ENCODE measurements at places on chromosomes 6 and 20.

DNA sequence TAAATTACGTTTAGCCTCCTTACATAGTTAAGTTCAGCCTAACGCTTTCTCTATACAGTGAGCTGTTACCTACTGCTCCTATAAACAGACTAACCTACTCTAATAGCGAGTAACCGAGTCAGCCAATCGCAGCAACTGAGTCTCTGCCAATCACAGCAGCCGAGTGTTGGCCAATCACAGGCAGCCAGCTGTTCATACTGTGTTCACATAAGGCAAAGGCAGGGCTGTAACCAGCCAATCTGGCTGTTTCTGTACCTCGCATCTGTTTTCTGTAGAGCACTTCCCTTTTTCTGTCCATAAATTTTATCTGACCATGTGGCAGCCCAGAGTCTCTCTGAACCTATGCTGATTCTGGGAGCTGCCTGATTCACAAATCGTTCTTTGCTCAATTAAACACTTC lies 263.9 kb upstream of the JARID2 start:
- no peak for DNase-seq

- no peak for DNase-seq
These were observed 493.1 kb upstream of the MAP3K7 start for GRCh38 chr6:91079969-91080368.

DNA sequence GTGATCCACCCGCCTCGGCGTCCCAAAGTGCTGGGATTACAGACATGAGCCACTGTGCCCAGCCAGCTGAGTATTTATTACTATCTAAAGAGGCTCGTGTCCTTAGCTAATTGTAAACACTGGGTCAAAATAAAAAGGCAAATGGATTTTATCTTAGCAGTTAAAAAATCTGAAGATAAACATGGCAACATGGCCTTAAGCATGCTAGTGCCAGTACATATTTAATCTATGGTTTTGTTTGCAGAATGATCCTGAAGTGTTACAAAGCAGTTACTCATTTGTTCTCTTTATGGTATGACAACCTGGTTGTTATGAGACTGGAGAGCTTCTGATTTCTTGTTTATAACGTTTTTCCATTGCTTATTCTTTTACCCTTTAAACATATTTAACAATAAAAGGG lies 3.9 kb upstream of the KIAA0408 start:
- DNase-seq = no peak

- DNase-seq = no peak
These were observed 178.7 kb downstream of the BMP7 start for GRCh38 chr20:57087705-57088104.

- DNase-seq = no peak
These were observed 73.6 kb downstream of the SLX4IP start for GRCh38 chr20:10508468-10509251.

- DNase-seq = peak; percentile 64
These were observed 378.1 kb downstream of the RNGTT start for GRCh38 chr6:88585276-88585692.

GRCh38 chr6:44954281-44954680 lies 373.8 kb upstream of the RUNX2 start:
- DNase-seq = no peak

DNA sequence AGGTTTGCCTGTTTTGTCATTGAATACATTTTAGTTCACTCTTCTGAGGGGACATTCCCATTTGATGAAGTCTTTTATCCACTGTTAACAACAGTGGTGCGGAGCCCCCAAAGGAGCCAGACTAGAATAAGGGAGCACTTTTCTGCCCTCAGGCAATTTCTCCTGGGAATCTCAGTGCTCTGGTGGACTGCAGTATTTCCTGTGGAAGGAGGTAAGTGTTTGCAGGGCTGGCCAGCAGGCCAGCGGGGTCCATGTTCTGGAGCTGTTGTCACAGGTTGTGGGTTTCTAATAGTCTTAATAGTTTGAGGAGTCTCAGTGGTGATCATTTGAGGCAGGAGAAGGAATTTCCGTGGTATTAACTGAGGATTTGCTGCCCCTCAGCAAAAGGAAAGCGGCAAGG lies 83.5 kb downstream of the ASXL1 start:
- DNase-seq = peak; percentile 49

- no peak for DNase-seq
These were observed 1.2 kb downstream of the SNX21 start for GRCh38 chr20:45834797-45835161.

GRCh38 chr20:40251284-40251932 lies 437.6 kb downstream of the MAFB start:
- DNase-seq = no peak

DNA sequence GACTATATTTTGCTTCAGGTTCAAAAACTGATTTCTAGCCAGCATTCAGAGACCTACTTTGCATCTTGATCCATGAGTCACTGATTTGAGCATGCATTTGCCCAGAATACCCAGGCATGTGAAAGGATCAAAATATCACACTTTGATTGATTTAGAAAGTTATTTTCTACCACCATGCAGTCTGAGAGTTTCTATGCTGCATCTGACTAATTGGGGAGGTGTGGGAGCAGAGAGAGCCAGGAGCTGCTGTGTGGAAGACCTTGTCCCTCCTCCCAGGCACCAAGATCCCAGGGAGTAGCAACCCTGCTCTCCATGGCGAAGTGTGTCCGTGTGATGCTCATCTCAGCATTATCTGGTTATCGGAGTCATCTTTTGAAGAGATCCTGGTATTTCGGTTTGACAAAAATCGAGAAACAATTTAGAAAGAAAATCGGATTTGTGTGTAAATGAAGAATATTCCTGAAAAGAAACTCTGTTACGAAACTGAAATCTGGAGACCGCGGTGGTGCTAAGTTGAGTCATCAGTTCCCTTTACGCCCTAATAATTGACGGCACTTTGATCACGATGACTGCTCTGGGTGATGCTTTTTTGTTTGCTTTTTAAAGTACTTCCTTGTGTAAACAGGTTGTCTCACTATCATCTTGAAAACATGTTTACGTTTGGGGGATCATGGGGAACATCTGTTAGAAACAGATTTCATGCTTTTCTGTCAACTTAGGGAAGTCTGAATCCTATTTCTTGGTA lies 193.4 kb downstream of the BACH2 start:
- DNase-seq = no peak

DNA sequence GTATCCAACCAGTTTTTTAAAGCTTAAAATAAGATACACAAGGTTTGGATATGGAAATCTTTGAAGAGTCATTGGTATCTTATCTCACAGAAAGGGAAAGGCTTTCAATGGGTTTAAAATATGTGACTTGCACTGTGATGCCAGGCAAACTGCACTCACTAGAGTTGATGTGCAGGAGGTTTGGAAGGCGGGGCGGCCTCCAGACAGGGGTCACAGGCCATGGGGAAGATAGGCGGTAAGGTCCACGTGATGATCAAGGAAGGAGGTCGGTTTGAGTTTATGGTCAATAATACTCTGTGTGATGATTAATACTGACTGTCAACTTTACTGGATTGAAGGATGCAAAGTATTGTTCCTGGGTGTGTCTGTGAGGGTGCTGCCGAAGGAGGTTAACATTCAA lies 9.5 kb upstream of the RAMACL start:
- DNase-seq = no peak

DNA sequence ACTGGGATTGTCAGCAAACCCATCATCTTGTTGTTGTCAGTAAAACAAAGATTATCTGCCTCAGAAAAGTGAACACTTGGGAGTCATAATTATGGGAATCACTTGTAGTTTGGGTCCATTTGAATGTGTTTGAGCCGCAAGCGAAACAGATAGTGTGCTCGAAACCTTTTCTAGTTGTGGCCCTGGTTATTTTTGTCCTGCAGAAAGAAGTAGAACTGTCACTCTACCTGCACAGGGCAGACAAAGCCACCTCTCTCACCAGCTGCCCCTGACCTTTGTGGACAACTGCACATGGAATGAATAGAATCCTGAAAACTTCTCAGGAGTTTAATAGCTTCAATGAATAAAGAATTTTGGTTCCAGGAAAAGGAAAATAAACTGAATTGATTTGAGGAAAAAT lies 156.1 kb upstream of the CHD6 start:
- DNase-seq = no peak

DNA sequence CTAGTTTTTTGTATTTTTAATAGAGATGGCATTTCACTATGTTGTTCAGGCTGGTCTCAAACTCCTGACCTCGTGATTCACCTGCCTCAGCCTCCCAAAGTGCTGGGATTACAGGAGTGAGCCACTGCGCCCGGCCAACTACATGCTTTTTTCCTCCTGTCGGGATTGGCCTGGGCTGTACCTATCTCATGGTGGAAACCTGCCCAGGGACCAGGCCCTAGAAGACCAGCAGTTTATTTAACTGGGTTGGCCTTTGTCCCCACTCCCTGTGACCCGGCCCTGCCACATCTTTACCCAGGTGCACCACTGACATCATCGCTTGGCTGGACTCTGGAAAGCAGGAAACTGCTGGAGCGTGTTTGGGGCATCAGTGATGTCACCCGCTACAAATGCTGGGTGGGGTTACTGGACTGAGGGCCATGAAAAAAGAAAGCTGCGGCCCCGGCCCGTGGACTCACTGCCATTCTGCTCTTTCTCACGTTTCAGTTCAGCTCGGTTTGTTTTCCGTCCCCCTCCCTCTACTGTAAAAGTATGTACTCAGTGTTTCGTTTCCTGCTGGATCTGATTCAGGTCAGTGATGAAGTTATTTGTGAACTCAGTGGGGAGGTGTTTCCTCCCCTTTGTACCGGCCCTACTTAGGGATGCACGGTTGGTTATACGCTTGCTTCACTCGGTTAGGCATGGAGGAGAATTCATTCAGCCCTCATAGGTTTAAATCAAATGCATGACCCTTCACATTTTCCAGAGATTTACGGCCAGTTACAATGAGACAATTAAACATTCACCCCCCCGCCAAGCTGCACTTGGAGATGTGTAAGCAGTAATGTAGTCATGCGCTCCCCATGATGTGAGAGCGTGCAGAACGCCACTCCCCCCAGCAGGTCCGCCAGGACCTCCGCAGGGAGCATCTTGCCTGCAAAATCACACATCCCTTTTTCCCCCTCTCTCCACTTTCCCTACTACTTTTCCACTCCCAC lies 179.3 kb downstream of the MTHFD1L start:
- DNase-seq = no peak

DNA sequence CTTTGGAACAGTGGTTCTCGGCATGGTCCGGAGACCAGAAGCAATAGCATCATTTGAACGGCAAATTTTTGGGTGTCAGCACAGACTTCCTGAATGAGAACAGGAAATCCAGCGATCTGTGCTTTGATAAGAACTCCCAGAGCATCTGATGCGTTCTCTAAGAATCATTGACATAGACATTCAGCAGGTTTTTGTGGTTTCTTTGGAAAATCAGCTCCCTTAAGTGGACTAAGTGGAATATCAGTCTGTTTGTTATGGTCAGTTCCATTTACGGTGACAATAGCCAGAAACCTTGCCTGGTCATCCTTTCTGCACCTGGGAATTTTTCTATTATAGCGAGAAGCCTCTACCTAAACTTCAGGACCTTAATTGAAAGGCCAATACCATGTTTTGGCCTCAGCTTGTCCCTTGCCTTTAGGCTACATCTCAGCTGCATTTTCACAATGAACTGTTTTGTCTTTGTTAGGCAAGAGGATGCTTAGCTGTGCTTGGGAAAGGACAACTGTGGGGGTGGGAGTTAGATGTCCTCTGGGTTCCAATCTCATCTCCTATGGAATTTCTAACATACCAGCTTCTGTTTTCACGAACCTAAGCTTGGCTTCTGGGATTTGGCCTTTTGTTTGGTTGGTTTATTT lies 299.7 kb downstream of the CDKAL1 start:
- no peak for DNase-seq

DNA sequence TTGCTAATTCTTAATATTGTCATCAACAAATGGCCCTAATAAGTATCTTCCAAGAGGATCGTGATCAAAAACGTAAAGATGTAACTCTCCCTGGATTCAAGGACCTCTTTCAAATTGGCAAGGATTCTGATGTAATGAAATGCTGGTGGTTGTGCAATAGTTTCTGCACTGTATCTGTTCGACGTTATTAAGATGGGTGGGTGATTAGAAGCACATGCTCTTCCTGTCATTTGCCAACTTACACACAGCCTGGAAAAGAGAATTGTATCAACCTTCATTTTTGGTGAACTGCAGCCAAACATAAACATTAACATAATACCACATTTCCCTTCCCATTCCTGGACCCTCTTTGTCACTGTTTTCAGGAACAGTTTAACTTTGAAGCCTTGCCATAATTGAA lies 9.8 kb downstream of the FOXQ1 start:
- DNase-seq = no peak

DNA sequence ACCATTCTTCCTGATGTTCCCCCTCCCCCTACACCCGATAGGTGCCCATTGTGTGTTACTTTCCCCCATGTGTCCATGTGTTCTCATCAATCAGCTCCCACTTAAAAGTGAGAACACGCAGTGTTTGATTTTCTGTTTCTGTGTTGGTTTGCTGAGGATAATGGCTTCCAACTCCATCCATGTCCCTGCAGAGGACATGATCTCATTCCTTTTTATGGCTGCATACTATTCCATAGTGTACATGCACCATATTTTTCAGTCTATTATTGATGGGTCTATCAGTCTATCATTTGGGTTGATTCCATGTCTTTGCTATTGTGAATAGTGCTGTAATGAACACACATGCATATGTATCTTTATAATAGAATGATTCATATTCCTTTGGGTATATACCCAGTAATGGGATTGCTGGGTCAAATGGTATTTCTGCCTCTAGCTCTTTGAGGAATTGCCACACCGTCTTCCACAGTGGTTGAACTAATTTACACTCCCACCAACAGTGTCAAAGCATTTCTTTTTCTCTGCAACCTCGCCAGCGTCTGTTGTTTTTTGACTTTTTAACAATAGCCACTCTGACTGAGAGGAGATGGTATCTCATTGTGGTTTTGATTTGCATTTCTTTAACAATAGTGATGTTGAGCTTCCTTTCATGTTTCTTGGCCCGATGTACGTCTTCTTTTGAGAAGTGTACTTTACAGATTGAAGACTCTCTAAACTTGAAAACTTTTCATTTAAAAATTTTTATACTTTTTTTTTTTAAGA lies 41.0 kb upstream of the GCNT2 start:
- DNase-seq = no peak
